ENCODE measurements at places on chromosomes 5 and 9.

DNA sequence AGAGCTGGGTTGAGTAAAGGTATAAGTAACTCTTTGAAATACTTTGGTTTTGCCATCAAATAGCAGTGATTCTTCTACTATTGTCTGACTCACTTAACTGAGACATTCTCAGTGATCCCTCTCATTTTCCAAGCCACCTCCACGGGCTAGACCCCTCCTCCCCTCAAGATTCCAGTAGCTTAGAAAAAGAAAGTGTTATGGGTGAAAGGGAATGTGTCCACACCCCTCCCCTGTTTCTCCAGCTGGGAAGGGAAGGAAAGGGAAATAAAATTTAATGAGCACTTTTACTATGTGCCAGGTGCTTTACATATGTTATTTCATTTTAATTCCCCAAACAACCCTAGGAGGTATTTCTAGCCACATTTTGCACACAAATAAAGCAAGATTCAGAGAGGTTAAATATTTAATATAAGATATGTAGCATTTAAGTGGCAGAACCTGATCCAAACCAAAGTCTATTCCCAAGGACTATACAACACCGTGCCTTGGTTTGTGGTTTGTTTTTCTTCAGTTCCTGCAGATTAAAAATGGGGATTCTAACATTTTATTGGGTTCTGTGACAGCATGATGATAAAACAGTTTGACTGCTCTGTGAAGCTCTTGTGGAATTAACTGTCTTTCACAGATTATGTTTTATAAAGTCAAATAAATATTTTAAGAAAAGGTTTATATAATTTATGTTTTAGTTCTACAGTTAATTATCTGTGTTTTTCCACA lies 135.9 kb downstream of the ZSWIM6 start:
- no peak for DNase-seq

DNA sequence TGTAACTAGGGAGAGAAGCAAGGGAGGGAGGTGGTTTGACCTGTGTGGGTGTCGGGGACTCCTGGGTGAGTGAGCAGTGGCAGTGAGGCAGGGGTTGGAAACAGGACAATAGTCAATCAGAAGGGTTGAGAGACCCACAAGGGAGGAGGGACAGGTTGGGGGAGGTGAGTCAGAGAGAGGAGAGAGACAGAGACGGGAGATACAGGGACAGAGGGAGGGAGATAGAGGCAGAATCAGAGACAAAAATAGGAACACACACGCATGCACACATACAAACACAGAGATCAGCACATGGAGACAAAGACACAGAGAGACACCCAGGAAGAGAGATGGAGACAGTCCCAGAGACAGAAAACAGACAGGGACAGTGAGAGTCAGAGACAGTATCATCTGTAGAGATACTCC lies 39.3 kb upstream of the PTGS1 start:
- no peak for DNase-seq

GRCh38 chr9:80320916-80321315 lies 749.2 kb downstream of the TLE4 start:
- no peak for DNase-seq

GRCh38 chr9:107462691-107463090 lies 26.9 kb downstream of the KLF4 start:
- DNase-seq: no peak

DNA sequence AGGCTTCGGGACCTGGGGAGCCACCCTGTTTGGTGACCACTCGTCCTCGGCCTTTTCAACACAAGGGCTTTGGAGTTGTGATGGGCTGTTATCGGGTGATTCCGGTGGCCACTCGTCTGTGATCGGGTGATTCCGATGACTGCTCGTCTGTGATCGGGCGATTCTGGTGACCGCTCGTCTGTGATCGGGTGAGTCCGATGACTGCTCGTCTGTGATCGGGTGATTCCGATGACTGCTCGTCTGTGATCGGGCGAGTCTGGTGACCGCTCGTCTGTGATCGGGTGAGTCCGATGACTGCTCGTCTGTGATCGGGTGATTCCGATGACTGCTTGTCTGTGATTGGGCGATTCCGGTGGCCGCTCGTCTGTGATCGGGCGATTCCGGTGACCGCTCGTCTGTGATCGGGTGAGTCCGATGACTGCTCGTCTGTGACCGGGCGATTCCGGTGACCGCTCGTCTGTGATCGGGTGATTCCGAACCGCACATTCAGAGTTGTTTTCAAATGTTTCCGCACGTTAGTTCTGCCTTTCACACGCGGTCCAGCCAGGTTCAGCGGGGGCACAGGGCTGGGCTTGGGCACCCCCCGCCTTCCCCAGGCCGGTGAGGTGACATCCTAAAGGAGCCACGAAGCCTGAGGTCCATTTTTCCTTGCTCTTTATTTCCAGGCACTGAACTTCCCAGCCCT lies 30.3 kb downstream of the TPPP start:
- no peak for DNase-seq

GRCh38 chr5:14301186-14301585 lies 158.0 kb downstream of the TRIO start:
- no peak for DNase-seq

DNA sequence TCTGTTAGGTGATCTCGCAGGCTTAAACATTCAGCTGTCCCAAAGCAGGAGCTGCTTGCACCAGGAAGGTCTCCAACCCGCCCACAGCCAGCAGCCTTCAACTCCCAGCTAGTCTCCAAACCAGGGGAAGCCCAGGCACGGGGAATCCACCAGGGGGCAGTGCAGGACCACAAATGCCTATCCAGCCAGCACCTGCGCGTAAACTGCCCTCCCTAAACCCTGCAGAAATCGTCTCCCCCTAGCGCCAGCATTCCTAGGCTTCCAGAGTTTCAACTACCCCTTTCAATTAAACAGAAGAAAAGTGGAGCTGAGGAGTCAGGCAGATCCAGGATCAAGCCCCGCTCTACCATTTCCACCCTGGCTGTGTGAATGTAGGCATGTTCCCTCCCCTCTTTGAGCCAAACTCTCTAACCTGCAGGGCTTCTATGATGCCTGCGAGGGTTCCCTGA lies 72.0 kb downstream of the HRH2 start:
- peak; percentile 95 for DNase-seq

GRCh38 chr5:141680751-141681201 lies 1.3 kb downstream of the ARAP3 start:
- DNase-seq: no peak

DNA sequence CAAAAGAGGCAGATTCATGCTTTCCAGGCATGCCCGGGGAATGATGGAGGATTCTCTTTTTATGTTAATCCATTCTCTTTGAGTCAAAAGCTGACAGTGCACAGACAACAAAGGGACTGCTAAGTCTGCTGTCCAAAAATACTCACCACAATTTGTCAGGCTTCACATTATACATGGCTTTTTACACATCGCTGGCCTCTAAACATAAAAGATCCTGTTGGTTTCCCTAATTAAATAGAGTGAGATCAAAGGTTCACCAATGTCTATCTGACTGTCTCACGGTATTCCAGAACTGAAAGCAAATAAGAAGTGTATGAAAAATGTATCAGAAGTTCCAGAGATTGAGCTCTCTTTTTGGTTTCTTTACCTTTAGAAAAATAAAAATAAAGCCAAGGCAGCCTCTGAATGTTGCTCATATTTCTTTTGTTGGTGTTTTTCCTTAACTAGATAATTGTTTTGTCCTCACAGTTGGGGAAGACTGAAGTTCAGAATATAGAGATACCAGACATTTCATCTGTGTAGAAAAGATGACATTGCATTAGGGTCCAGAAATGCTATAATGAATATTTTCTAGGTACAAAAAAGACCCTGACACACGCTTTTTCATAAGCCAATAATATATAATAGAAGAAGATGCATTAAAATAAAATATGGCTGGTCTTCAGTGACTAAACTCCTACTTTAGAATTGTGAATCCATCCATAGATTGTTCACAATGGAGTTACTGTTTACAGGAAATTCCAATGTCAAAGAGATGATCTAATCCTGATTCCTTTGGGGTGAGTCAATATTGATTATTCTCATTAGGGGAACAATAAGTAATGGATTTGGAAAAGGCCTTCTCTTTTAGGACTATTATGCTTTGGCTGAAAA lies 688.2 kb upstream of the CDH6 start:
- DNase-seq: no peak

GRCh38 chr5:123387313-123387712 lies 35.9 kb downstream of the CEP120 start:
- DNase-seq: no peak

DNA sequence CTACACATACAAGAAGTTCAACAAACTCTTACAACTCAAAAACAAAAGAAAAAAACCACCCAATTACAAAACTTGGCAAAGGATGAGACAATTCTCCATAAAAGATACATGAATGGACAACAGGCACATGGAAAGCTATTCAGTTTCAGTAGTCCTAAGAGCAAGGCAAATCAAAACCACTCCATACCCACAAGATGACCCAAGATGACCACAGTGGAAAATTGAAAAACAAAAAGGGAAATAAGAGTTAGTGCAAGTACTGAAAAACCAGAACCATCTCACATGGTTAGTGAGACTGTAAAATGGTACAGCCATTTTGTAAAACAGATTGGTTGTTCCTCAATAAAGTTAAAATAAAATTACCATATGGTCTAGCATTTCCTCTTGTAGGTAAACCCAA lies 287.1 kb upstream of the CDH9 start:
- no peak for DNase-seq

DNA sequence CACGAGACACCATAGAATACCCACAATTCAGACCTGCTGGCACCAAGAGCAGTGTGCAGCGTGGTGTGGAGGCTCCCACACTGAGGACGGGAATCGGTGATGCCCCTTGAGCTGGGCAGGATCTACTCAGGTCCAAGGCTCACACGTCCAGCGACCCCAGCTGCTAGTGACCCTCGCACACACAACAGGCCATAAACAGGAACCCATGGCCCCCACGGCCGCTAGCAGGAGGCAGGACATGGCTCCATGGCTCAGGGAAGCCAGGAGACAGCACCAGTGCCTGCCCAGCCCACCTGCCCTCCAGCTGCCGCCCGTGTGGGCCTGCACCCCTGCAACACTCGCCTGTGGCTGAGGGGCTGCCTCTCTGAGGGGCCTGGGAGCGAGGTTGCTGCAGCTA lies 43.4 kb upstream of the SLC9A3 start:
- no peak for DNase-seq

GRCh38 chr5:80754900-80755299 lies 100.1 kb upstream of the DHFR start:
- no peak for DNase-seq

DNA sequence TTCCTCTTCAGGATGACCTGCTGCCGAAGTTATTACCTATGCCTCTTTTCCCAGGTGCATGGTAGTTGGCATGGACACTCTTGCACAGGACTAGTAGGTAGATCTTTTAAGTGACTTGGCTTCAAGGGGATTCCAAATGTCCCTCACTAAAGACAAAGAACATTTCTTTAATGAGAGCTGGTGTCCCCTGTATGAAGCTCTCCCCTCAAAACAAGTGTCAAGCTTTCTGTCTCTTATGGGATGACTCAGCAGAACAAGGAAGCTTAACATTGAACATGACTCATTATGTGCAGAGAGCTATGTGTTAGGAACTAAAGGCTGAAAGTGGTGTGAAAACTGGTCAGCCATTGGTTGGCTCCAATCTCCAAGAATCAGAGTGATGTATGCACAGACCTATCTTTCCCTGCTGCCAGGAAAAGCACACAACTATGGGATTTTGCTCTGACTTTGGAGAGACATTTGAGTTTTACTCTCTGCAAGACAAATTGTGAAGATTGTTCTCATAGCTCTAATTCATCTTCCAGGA lies 120.5 kb downstream of the PRDM6 start:
- DNase-seq: no peak

- DNase-seq: peak; percentile 59
These were observed 79.0 kb downstream of the TLR4 start for GRCh38 chr9:117782931-117783788.

DNA sequence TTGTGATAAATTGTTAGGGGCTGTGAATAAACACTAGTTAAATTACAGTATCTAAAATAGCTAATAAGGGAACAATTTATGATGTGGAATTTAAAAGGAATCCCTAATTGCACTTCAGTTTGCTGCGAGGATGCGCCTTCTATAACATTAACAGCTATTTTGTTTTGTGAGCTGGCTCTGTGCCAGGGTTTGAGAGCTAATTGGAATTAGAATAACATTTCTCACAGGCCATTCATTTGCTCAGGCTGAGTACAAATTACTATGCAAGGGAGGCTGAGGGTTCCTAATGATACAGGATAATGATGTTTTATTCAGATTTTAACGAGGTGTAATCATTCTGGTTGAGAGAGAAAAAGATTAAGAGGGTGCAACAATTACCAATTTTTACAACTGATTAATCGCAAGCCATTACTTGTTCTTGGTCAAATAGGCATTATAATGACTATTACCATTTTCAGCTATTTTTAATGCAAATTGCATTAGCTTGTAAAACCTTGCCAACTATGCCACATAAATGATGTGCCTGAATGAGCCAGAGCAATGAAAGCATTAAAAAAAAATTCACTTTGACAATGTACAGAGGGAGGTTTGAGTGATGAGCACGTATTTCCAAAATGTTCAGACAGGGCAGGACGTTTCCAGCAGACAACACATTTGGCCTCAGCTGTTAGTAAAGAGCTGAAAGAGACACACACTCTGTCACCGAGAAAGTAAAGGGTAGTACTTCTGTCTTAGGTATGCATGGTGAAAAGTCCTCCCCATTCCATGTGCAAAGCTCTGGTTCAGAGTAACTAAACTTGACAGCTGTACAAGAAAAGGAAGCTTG lies 576.5 kb downstream of the TLE1 start:
- DNase-seq: no peak

- no peak for DNase-seq
These were observed 62.1 kb downstream of the AOPEP start for GRCh38 chr9:94788570-94789105.

DNA sequence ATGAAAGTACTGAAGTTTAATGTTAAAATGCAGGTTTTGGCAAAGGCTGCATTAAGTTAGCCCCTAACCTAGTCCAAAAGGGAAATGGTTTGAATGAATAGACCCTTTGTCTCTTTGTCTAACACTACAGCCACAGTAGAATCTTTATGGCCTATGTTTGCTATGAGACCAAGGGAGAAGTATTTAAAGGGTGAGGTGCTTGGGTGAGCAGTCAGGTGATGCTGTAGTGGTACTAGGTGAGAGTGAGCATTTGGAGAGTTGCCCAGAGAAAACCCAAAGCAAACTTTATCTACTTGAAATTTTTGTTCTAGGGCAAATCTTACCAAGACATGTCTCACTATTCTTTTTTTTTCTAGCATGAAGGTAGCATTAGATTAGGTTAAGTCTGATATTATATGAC lies 1961.4 kb upstream of the WWC1 start:
- DNase-seq: no peak

GRCh38 chr9:136584934-136585333 lies 39.1 kb upstream of the NOTCH1 start:
- DNase-seq: no peak

DNA sequence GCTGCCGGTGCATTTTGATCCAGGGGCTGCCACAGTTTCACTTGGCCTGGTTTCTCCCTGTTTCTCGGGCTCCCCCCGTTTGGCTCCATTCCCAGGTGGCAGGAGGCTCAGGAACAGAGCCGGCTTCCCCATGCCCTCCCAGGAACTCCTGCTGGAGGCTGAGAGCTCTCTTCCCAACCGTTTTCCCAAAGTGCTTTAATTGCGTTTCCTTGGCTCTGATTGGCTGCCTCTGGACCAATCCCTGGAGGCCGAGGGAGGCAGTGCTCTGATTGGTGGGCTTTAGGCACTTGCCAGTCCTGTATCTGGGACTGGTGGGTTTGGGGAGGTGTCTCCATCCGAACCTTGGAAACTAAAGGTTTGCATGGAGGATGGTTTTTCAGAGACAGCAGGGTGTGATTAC lies 4.9 kb downstream of the TSPAN17 start:
- no peak for DNase-seq
